Activated CD8-positive, alpha-beta memory T cell treated with anti-CD3 and anti-CD28 coated beads for 4 hours (primary cell): ENCODE measurements at places on chromosomes 5 and 9.

GRCh38 chr9:87567001-87567400, 69.3 kb downstream of the DAPK1 start:
- no peak for DNase-seq

- DNase-seq = no peak
Measured at GRCh38 chr9:84669013-84669287, 579 bp upstream of the NTRK2 start.

- DNase-seq = no peak
Measured at GRCh38 chr5:173971681-173972345, 17.2 kb upstream of the C5orf47 start.

- no peak for DNase-seq
Measured at GRCh38 chr9:111965566-111966019, 69.0 kb downstream of the UGCG start.

DNA sequence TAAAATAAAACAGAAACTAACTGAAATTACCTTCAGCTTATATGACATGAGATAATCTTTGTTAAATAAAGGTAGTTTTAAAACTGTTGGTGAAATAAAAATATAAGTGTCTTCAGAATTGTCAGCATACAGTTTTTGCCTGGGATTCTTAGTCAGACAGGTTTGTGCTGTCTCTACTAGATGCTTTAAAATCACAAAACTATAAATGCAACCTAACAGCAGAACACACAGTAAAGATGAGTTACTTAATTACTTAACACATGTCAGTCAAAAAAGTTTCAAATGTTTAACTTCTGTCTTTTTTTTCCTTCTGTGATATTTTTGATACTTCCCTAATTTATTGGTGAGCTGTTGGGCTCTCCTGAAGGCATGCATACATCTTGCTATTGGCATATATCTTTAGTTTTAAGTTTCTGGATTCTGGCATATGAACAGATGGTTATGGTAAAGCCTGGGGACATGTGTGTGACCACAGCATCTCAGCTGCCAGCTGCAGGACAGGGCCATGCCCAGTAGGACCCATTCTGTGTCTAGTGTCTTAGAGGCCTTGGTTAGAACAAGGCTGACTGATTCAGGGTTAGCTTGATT, 231.1 kb upstream of the NUDT12 start:
- DNase-seq = no peak
